D341Med (cell line): ENCODE measurements at places on chromosomes 4 and X.

GRCh38 chr4:11768251-11768972 is 339.7 kb upstream of the HS3ST1 start:
- DNase-seq, result peak; percentile 30

DNA sequence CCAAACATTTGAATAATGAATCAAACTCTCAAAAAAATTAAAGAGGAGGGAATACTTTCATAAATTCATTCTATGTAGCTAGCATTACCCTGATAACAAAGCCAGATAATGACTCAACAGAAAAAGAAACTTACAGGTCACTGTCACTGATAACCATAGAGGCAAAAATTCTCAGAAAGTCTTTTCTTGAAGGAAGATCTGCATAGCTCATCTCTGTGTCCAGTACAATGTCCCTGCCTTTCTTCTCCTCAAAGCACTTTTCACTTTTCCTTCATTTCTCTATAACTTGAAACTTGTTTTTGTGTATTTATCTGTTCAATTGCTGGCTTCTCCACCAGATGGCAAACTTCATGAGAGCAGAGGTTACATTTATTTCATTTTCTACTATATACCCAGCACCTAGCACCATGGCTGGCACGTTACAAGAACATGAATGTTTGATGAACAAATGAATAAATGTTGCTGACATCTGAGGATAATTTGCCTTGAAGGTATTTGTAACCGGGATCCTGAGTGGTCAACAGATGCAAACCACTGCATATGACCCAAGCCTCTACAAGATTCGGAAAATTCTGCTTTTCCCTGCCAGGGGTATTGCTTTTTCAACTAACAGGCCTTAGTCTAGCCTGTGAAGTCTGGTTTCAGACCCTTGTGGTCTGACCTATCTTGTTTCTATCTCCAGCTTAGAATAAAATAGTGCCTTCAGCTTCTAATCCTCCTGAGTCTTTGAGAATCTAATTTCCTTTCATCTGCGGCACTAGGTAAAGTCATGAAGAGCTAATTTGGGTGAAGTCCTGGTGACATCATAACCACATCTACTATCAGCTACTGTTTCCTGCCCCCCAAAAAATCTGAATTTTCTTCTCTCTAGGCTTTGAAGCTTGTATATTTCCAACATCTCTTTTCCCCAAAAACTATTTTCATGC is 52.5 kb upstream of the ANTXR2 start:
- peak; percentile 35 for DNase-seq

DNA sequence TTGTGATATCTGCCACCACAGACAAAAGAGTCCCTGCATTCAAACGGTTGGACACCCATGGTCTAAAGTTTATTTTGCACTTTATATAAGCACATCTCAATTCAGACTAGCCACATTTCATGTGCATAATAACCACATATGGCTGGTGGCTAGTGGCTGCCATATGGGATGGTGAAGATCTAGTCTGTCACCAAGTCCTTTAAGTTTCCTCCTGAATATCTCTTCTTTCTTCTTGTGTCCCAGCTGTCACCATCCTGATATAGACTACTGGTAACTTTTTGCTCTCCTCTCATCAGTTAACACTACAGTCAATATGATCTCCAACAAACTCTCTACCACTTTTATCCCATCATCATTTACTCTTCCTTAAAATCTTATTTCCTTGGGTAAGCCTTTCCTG is 9.3 kb downstream of the HSPA4L start:
- DNase-seq, result no peak

GRCh38 chr4:170243662-170244288 is 154.0 kb upstream of the AADAT start:
- DNase-seq, result no peak

GRCh38 chrX:53718073-53718472 is 31.6 kb upstream of the HUWE1 start:
- no peak for DNase-seq

GRCh38 chrX:2596045-2596444 is 95.0 kb upstream of the CD99 start:
- no peak for DNase-seq

DNA sequence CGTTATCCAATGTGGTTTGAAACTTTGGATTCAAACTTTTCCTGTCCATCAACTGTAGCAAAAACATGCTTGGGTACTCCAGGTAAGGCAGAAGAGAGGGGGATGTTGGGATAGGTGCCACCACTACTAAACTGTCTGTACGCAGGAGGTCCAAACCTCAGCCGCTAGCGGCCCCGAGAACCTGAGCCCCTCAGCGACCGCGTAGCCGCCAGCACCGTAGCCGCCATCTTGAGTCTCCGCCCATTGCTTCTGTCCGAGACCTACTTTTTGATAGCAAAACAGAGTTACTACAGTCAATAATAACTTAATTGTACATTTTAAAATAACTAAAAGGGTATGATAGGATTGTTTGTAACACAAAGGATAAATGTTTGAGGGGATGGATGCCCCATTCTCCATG is 119.9 kb upstream of the GRID2 start:
- no peak for DNase-seq

DNA sequence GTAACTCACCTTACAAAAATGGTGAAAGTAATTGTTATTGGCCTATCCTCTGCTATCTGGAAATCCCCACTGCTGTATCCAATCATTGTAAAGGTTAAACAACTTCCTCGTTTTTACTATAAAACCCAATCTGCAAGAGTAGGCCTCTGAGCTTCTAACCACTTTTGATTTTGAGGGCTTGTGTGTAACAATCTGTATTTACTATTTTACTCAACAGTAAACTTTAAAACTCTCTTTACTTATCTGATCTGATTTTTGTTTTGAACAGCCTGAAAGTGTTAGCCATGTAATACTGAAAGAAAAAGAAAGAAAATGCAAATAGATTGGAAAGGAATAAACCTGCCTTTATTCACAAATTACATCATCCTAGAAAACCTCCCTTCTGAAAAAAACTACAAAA is 63.1 kb downstream of the SLC10A7 start:
- no peak for DNase-seq

DNA sequence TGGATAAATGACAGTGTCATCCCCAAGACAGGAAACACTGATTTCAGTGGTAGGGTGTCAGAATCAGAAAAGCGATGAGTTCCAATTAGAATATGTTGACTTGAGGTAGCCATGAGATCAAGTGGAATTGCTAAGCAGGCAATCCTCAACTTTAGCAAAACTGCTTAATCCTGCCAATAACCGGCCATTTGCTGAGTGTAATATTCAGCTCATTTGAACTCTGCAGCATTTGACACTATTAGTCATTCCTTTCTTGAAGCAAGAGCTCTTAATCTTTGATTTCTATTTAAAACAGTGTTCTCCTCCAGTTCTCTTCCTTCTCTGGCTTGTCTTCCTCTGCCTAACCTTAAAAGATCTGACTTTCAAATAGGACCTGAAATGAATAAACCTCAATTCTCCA is 68.7 kb upstream of the DCLK2 start:
- no peak for DNase-seq

- DNase-seq, result no peak
Observed at GRCh38 chr4:88308587-88308986, 24.2 kb upstream of the PPM1K start.

DNA sequence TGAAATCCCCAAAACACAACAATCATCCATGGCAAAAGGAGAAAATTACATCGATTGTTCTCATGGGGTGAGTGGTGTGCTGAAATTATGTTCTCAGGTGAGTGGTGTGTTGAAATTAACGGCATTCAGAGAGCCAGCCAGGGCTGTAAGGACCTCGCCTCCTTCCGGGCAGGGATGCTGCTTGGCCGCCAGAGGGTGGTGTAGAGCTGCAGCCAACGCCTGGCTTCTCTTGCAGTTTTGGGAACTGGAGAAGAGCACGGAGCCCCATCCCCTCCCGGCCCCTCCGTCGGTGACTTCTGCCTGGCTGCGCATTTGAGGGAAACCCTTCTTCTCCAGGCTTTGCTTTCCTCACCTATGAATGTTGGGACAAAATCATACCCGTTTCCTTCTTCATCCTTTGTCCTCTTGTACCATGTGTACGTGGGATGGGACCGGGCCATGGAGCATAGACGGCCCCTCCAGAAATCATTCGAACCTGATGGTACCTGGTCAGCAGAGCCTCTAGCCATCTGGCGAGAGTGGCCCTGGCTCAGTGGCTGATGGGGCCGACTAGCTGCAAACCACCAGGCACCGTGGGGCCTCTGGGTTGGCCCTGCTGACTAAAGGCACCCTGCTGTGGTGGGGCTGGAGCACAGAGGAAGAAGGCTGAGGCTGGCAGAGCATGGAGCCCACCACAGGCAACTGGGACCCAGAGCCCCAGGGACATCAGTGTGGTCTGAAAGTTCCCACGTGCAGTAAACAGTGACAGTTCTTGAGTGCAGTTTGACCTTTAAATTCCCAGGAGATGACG is 28.4 kb downstream of the TRMT44 start:
- peak; percentile 89 for DNase-seq

DNA sequence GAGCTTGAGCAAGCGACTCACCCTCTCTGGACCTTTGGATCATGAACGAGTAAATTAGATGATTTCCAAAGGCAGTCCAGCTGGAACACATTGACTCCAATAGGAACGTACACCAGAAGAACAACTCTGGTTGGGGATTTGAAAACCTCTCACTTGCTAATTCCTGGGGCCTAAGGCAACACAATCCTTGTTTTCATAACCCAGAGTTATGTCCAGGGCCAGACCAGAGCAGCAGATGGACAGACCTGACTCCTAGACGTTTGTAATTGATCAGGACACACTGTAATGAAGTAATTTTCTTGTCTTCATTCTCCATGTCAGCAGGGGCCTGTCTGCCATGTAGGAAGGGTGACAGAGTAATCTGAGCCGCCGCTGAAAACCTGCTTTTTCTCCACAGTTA is 283.9 kb downstream of the IDS start:
- DNase-seq, result no peak
